ENCODE measurements at places on chromosomes 2 and 18.

DNA sequence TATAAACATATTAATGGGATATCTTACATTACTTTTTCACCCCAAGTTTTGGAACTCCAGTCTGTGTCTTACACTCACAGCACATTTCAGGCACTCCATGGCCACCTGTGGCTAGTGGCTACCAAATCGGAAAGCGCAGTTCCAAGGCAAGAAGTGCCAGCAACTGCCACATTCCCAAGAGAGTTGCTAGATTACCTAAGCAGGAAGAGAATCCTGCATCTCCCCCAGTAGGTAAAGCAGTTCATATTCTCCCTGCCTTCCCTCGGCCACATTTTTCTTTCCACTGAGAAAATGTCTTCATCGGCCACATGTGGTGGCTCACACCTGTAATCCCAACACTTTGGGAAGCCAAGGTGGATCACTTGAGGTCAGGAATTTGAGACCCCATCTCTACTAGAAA, 62.8 kb downstream of the MEX3C start:
- DNase-seq: no peak

DNA sequence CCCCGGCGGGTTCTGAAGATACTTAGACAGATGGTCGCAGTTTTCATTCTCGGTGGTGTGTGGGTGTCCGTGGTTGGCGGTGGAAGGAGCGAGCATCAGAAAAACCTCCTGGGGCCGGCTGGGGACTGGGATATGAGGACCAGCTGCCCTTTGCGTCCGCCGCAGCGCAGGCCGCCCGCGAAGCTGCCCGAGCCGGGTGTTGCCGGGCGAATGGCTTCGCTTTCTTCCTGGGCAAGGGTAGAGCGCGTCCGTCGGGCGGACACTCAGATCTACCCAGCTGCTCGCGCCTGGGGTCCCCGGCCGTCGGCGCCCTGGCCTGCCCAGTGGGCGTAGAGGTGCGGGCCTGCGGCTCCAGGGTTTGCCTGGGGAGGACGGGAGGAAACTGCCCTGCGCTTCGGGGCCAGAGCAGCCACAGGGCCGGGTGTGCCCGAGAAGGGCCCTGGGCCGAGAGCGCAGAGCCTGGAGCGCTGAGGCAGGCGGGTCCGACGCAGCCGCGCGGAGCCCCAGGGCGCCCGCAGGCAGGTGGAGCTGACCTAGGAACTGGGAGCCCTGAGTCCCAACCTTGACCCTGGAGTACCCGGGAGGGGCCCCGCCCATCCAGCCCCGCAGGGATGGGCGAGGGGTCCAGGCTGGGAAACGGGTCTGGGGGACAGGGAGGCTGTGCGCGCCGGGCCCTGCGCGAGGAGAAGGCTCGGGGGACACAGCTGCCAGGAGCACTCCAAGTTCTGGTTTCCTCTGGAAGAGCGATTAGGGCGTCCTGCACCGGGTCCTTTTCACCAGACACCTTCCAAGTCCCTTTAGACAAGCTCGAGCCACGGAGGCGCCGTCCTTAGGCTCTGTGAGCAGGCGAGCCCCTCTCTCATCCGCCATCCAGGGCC, 1.3 kb downstream of the TWIST2 start:
- DNase-seq: no peak

DNA sequence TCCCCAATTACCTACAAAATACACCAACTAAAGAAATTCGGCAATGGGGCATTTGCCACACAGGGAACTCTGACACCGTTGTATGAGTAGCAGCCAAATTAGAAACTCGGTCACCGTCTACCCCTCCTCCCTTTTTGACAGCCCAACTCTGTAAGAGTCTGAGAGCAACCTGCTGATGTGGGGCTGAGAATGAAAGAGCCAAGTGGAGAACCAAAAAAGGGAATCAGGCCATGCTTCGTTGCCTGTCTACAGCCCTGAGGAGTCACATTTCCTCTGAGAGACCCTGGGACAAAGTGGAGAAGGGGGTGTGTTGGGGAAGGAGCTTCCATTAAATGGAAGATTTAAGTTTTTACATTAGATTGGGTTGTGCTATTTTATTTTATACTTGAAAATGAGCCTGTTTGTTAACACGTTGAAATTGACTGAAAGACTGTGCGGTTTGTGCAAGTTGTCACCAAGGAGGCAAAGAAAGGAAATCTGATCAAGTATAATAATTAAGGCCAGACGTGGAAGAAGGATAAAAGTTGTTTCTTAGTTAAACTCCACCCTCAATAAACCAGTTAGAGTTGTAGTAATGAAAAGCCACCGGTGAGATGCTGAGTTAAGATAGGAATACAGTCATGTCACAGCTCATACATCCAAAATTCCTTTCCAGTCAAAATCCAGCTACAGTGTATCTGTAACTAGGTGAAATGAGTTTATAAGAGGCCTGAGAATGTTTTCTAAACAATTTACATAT, 131.7 kb upstream of the CREB1 start:
- DNase-seq: no peak

DNA sequence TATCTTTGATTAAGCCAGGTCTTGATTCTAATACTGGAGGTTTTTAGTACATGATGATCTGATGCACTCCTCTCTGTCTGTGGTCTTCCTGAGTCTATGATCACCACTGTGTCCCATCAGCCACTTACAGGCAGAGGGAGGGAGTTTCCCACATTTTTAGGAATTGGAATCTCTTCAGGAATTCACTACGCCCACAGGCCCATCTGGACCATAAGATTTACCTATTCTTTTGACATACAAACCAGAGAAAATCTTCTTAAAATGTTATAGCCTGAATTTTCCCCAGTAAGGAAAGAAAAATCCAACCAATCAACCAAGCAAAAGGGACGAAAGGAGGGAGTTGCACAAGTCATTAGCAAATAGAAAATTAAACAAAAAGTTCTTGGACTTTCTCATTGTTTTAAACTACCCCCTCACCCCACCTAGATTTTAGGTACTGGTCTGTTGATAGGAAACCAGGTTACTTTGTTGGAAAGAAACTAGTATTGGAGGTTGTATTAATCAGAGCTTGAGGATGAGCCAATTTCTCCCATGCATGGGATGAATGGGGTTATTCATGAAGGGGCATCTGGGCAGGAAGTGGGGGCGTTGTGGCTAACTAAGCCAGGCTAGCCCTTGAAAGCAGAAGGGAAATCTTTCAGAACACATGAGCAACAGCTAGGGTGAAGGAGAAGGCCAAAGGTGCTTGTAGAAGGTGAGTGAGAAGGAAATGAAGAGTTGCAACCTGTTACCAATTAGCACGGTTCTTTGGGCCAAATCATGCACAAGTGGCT, 328.2 kb upstream of the MEX3C start:
- DNase-seq: no peak

GRCh38 chr2:133109772-133110171, 439.8 kb upstream of the LYPD1 start:
- peak; percentile 20 for DNase-seq

DNA sequence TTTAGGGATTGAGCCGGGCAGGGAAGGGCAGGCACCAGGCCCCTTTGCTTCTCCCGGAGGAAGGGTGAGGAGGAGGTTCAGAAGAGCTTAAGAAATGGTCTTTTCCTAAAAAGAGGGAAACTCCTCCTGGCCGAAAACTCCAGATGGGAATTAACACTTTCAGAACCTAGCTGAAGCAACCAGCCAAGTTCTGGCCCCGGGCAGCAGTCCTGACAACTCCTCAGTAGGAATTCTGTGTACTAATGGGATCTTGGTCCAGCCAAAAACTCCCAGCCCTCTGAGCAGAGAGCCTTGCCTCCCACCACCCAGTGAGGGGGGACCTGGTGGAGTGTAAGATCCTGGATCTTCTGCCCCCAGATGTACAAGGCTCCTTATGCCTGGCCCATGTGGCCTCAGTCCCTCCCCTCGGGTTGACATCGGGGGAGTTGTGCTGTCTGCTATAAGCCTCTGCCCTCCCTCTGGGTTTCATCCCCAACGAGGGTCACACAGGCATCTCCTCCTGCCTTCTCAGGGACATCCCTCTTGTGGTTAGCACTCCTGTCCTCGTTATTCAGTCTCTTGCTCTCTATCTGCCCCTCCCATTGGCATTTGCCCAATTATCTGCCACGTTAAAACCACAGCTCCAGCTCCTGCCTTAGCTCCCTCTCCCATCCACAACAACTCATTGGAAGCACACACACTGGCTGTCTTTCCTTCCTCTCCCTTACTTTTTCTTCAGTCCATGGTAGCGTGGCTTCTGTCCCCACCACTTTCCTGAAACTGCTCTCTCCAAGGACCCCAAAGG, 184.6 kb downstream of the CYP26B1 start:
- peak; percentile 11 for DNase-seq

DNA sequence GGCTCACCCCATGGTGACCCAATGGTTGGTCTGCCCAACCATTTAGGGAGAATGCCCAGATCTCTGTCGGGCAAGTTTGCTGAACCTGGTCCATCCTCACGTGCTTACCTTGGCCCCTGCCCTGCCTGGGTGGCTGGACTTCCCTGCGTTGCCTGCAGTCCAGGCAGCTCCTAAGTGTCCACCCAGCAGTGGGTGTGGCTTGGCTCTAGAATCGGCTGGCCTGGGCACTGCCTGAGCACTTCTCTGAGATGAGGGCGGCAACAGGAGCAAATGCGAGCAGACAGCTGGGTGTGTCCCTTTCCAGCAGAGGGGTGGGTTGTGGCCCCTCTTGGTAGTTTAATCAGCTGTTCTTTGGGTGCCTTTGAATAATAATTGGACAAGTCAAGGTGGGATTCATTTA, 11.3 kb downstream of the PCARE start:
- DNase-seq: no peak

- DNase-seq: no peak
These were observed 27.5 kb downstream of the SMCHD1 start for GRCh38 chr18:2683055-2683454.

DNA sequence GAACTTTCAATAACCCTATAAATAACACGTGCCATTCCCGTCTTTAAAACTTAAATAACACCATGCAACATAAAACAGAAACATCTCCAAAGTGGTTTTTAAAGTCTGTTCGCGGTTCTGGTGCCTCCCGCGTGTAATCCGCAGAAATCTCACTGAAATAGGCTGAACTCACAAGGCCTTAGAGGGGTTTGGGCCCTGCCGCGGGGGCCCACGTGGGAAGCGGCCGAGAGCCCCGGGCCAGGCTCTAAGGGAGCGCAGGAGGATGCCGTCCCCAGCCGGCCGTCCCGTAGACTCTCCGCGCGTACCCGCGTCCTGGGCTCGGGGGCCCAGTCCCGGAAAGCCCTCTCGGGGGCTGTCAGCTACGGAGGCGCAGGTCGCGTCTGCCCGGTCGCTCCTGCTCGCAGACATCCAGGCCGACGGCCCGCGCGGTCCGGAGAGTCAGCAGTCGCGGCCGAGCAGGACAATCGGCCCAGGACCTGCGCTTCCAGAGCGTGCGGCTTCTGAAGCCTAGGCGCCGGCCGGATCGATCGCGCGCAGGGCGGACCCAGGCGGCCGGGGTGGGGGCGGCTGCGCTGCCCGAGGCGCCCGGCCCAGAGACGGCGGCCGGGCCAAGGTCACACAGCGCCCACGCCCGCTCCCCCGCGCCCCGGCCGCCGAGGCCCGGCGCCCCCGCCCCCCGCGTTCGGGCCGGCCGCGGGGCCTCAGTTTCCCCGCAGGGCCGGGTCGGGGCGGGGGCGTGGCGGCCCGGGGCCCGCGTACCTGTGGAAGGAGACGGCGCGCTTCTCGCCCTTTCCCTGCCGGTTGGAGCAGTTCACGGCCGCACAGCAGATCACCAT, 558 bp downstream of the THAP4 start:
- no peak for DNase-seq

DNA sequence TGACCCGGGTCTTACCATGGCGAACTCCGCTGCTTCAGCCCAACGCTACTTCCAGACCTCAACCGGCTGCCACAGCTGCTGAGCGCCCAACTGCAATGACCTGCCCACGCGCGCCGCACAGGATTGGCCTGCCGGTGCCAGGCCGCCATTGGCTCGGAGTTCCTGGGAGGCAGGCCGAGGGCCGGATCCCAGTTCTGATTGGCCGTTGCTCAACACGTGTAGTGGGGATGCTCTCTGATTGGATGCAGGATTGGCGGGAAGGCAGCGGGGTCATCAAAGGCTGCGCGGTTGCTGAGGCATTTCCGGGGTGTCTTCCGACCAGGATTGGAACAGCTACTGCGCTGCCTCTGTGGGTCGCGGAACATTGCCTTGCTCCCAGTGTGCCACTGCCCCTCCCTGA, at the start of gene TUBA3E:
Gene TUBA3E, minus strand, starts transcription at position 97 of the 400 bp plus-strand sequence. Its CDS starts 79 bp downstream, at position 18.
- no peak for DNase-seq

- DNase-seq: peak; percentile 79
These were observed 111.9 kb downstream of the AP1S3 start for GRCh38 chr2:223725494-223725893.

DNA sequence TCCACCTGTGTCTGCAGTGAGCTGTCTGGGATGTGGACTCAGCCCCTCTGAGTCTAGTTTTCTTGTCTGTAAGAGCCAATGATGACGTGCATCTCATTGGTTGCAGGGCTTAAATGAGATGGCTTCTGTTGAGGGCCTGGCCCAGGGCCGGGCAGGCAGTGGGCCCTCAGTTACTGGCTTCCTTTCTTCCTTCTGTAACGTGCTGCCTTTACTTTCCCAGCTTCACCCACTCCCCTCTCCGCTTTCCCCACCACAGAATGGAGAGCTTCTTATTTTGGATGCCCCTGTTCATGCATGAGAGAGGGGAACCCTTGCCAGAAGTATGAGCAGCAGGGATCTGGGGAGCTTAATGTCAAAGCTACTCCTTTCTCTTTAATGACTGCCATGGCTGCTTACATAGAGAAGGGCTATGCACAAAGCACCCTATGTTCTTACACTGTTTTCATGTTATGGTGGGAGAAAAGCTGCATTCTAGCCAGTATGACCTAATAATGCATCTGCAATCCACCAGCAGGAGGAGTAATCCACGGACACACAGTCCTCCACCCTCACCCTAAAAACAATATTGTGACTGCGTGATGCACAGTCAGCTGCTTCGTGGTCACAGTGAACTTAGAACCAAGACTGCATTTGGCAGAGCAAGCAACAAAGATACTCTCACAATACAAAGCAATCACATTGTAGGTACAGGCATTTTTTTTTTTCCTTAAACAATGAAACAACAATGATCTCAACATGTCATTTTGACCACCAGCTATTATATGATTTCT, 37.2 kb downstream of the CREG2 start:
- DNase-seq: no peak

DNA sequence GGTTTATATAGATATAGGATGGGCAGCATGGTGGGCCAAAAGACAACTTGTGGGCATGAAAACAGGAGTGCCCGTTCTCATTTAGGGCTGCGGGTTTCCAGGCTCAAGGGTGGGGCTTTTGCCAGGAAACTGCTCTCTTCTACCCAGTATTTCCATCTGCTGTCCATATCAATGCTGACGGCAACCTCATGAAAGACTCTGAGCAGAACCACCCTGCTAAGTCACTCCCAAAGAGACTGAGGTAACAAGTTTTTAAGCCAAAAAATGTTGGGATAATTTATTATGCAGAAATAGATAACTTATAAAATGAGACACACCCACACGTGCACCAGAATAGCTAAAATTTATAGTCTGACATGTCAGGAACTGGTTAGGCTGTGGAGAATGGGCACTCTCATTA, 36.1 kb upstream of the MPPE1 start:
- no peak for DNase-seq

DNA sequence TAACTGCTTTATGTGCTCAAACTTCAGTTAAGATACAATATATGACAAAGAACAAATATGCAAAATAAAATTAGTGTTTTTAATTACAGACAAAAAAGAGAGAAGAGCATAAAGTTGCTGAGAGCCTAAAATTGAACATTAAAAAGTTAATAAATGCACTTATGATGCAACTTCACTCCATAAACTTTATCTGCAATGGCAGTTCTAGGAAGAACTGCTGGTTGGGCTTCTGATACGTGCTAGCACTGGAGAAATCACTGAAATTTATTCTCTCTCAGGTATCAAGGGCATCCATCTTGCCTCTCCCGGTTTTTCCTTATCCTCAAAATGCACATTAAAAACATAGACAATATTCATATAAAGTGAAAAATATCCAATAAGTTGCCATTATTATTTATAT, 35.7 kb downstream of the MYO3B start:
- DNase-seq: no peak

Data from fibroblast of skin of left biceps (primary cell).